Dorsolateral prefrontal cortex (tissue), 122 donors: ENCODE measurements at places on chromosomes 11 and 22.

DNA sequence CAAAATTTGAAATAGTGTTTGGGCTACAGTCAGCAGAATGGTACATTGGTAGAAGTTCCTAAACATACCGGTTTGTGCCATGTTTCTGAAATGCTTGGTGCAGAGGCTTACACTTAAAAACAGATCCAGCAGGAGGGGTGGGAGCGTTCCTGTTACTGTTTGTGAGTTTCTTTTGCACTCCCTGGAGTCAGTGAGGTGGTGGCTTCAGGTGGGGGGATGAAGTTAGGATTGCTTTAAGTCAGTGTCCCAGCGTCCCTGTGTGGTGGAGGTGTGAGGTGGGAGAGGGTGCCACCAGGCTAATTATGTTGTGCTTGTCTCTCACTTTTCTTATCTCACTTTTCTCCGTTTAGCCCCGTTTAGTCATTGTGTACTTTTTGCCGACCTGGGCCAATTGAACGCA lies 9.7 kb downstream of the TNRC6B start:
- no peak for DNase-seq

DNA sequence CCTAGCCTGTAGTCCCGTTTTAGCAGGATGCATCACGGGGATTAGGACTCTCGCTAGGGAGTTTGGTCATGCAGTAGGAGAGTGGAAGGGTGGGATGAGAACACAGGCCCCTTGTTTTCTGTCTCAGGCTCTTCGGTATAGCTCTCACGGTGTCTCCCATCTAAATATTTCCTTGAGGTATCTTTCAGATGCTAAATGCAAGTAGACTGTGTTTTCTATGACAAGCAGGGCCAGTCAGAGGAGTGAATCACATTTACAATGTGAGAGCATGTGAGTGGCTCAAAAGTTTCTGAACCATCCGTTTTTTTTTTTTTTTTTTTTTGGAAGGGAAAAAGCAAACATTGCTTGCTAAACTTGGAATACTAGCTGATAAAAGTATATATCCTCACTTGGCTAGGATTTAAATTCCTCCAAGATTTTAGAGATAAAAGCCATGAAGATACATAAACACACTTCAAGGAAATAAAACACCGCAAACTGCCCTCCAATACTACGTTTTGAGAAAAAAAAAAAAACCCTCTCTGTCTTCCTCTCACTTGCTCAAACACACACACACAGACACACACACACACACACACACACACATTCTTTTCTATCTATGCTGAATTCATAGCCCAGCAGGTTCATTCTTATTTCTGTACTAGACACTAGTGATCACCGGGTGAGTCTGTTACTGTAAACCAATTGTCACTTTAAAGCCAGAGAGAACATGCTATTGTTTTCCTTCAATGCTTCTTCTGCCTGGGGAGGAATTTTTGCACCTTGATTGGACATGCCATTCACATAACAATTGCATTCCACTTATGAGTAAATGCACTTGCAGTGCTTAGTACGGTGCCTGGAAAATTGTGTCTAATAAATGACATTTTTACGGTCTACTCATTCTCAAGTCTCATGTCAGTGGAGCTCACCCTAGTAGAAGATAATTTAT lies 224.6 kb upstream of the CCDC90B start:
- no peak for DNase-seq

GRCh38 chr11:111177037-111177871 lies 68.3 kb upstream of the POU2AF2 start:
- no peak for DNase-seq

DNA sequence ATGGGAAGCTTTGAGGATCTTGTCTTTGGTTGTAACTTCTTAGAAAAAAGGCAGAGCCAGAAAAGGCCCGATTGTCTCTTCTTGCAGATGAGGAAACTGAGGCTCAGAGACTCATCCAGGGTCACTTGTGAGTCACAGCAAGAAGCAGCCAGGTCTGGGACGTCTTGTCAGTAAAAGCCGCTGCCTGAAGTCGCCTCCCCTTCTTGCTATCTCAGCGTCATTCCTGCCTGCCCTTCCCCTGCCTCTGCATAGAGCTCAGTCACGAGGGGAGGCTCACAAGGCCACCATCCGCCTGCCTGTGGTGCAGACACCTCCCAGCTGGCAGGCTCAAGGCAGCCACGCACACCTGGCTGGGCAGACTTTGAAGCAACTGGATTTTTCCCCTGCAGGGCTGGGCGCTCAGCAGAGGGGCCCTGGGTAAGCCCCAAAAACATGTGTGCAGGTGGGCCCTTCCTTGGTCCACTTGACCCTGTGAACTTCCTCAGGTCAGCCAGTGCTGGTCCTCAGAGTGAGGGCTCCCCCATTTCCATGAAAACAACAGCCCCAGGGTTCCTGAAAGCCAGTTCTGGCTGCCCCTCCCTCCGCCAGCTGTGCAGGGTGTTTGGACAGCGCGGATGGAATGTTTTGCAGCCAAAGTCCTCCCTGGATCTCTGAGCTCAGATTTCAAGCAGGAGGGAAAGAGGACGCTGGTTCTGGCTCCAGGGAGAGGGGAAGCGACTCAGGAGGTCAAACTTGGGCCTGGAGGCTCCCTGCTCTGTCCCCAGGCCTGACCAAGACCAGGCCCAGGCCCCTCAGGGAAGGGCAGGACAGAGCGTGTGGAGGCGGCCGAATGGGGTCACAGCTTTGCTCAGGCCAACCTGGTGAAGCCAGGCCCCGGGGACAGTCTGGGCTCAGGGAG lies 6.0 kb upstream of the RAB3IL1 start:
- peak; percentile 6 for DNase-seq

DNA sequence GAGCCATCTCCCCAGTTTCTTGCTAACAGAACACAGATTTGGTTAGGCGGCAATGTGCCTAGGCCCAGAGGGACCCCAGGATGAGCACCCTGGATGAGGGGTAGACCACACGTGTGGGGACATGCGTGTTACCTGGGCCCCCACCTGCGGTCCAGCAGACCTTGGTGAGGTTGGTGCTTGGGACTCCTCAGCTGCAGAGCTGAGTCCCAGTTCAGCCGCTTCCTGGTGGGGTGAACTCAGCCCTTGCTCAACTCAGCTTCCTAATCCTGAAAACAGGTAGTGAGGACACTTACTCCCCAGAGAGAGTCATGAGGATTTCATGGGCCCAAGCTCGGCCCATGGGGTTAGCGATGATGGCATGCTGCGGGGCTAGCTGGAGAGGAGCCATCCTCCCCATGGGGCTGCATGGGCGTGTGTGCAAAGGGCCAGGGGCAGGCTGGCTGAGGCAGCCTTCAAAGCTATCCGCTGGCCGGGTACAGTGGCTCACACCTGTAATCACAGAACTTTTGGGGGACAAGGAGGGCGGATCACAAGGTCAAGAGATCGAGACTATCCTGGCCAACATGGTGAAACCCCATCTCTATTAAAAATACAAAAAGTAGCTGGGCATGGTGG lies 46.9 kb upstream of the SHISAL1 start:
- no peak for DNase-seq

GRCh38 chr11:13761716-13762115 lies 93.2 kb downstream of the FAR1 start:
- no peak for DNase-seq

DNA sequence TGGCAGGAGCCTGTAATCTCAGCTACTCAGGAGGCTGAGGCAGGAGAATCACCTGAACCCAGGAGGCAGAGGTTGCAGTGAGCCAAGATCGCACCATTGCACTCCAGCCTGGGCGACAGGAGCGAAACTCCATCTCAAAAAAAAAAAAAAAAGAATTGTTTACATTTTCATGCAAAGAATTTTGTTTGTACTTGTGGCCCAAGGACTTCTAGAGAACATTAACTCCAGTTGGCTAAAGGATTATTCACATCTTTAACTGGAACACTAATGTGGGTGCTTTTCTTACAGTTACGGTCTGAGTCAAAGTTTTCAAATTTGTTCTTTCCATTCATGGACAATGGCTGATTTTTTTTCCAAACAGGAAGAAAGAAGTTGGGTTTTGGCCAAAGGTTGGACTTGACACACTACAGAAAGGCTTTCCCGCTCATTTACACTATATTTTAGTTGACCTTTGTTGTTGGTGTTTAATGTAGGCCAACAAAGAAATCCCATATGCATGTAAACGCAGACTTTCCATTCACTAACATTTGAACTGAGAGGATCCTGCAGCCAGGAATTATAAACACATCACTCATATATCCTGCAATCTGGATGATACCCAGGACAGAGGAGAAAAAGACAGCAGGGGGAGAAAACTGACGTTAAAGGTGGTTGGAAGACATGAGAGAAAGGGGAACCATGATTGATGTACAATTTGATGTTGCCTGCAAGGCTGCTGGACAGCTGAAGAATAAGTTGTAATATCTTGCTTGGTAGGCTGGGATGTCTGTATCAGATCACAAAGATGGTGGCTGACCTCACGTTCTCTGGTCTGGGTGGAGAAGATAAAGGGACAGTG lies 13.1 kb downstream of the POU2AF1 start:
- no peak for DNase-seq

DNA sequence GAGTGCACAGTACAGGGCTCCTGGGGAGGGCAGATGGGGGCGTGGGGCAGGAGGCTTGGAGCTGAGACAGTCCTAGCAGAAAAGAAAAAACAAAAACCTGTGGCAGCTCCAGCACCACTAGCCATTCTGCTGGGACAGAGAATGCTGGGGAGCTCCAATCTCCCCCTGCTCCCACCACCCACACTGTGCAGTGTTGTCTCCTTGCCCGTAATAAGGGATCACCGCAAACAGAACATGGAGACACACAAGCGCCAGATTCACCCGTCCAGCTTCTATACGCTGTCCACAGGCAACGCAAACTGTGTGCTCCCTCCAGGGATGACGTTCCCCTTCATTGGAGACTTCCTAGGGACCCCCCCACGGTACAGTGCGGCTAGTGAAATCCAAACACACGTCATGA lies 31.4 kb downstream of the OPCML start:
- DNase-seq: no peak

DNA sequence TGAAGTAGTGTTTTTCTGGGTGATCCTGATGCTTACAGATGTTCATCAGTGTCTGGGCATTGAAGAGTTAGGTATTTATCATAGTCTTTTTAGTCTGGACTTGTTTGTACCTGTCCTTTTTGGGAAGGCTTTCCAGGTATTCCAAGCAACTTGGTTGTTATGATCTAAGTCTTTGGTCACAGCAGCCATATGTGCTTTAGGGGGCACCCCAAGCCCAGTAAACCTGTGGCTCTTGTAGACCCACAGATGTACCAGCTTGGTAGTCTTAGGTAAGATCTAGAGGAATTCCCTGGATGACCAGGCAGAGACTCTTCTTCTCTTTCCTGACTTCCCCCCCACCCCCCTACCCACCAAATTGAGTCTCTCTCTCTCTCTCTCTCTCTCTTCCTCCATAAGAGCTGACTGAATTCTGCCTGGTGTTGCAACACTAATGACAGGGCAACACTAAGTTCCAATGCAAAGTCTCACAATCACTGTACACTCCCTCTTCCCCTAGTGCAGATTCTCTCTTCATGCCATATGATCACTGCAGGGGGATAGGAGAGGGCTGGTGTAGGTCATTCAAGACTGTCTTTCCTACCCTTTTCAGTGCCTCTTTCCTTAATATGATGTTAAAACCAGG lies 24.5 kb upstream of the MMP8 start:
- no peak for DNase-seq

- no peak for DNase-seq
Measured at GRCh38 chr22:37014835-37015586, 4.2 kb downstream of the TST start.

- peak; percentile 59 for DNase-seq
Measured at GRCh38 chr11:119196833-119197483, 9.2 kb upstream of the CBL start.
